ENCODE measurements at places on chromosomes 2 and 18.
A peak's percentile ranks its signal among the peaks of the same experiment; 100 is the strongest.

GRCh38 chr2:309148-309953 is 21.5 kb upstream of the ALKAL2 start:
- DNase-seq = no peak

DNA sequence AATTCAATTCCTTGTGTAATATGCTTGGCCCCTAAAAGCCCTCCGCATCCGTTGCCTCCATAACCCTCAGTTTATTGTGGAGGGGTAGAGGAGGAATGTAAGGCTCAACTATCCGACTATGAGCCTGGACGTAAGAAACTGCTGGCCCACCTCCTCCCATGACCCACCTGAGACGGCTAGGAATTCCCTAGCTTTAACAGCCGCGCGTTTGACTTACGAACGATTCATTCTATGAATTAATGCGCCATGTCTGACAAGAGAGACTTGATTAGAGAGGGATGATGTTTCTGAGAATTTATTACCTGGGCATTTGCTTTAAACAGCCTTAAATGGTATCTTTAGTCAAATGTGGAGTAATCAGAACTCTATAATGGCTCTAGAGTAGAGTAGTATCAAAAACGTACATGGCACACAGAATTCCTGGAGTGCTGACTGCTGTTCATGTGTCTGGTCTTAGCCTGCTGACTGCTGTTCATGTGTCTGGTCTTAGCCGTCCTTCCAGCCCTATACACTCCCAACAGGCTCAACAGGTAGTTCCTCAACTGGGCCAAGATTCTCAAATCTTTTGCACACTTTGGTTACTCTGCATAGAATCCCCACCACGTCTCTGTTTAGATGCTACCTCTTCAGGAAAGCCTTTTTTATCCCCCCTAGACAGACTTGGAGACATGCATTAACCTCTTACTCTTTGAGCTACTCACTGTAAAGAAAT is 899 bp upstream of the GFPT1 start:
- no peak for DNase-seq

DNA sequence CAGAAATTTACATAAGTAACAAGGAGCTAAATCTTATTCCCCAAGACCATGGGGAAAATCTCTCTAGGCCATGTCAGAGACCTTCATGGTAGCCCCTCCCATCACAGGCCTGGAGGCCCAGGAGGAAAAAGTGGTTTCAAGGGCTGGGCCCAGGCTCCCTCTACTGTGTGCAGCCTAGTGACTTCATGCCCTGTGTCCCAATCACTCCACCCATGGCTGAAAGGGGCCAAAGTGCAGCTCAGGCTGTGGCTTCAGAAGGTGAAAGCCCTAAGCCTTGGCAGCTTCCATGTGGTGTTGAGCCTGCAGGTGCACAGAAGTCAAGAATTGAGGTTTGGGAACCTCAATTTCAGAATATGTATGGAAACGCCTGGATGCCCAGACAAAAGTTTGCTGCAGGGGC is 1612.7 kb upstream of the SLC39A10 start:
- no peak for DNase-seq

DNA sequence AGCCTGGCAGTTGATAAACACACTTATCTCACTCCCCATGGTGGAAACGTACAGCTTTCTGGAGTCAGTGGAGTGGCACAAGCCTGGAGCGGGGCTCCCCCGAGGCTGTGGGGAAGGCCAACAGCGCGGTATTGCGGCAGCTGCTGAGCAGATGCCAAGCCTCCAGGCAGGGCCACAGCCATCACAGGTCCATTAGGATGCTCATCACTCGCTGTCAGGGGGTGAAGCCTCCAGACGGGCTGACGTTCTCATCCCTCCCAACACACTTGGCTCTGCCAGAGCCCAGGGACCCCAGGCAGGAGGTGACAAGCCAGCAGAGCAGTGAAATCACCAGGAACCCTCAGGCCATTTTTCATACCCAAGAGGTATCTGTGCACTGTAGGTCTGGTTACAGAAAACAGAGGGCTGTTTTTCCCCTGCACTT is 529.2 kb upstream of the KLHL29 start:
- no peak for DNase-seq

- DNase-seq = no peak
These were observed 99.6 kb downstream of the TXNL1 start for GRCh38 chr18:56538746-56539145.

DNA sequence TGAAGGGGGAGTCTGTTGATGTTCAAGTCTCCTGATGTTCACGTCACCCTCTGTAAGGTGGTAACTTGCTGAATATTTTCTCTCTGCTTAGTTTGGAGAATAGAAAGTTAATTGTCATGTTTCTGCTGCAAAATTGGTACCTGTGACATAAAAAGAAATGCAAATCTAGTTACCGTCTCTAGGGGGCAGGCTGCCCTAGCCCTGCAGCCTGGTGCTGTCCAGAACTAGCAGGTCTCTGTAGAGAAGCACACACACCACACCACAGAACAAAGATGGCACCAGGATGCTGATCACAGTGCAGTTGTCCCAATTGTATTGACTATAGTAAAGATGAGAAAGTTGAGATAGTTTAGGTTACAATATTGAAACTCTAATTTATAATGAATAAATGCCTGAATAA is 47.0 kb downstream of the SLC9A4 start:
- peak; percentile 1 for DNase-seq

DNA sequence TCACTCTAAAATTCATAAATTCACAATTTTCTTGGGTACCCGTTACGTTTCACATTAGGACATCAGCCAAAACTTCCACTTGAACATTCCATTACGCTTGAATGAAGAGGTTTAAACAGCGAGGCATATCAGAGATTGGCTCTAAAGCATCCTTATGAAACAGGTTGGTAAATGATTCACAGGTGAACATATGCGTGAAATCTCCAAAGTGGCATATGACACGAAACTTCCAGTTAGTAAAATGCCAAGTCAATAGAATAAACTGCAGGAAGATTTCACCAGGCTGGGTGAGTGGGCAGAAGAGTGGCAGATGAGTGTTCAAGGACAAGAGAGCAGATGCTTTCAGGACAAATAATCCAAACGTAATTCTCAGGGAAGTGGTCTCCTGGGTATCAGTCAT is 33.9 kb upstream of the GLS start:
- DNase-seq = no peak

- no peak for DNase-seq
These were observed 701.8 kb downstream of the NR4A2 start for GRCh38 chr2:155630760-155631159.

DNA sequence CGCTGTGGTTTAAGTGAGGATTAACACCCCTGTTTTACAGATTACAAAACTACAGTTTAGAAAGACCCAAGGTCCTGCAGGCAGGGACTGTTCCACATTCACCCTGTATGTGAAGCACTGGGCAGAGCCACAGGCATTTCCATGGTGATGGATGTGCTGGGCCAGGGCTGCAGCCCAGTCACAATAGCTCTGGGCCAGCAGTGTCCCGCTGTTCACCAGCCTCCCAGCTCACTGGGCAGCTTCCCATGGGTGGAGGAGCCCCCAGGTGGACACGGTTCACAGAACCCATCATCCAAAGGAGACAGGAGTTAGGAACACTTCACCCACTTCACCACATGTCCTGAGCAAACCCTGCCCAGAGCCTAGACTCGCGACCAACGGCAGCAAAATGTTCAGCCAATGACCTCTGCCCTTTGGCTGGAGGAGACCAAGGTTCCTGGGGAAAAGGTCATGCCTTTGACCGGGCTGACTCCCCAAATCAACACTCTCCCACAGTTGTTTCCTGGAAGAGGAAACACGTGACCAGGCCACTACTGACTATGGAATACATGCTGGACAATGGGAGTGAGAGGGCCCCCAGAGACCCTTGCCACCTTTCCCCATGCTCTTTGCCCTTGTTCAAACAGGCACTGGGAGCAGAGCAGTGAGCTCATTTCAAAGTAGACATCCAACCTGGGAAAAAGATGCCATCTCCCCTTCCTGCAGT is 28.0 kb upstream of the SLC35F6 start:
- no peak for DNase-seq

DNA sequence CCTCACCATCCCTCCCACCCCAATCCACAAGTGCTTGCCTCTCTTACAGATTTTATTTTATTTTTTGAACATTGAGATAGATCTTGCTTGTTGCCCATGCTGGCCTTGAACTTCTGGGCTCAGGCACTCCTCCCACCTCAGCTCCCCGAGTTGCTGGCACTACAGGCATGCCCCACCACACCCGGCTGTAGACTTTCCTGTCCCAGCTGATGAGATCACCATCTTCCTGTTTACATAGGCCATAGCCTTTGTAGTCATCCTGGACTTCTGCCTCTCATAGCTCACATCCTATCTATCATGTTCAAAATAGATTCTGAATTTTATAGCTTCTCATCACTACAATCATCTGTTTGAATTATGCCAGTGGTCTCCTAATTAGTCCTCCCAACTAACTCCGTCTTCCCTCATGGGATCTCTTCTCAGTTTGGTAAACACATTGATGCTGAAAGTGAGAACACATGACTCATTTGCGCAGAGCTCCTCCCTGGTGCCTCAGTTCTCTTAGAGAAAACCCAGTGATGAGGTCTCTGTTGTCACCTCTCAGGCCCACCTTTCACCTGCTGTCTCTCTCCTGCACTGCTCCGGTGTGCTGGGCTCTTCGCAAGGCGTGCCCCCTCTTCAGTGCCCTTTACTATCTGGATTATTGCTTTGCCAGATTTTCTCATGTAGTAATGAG is 243.0 kb downstream of the ZNF407 start:
- no peak for DNase-seq

DNA sequence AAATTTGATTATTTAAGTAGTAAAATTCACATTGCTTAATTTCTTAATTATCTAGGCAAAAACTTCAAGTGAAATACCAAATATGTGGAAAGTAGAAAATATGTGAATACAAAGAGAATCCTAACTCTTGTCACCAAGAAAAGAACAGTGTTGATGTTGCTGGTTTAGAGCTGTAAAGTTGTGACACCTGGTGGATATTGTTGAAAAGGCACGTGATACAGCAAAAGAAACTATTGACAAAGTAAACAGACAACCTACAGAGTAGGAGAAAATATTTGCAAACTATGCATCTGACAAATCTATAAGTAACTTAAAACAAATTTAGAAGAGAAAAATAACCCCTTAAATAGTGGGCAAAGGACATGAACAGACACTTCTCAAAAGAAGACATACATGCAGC is 25.6 kb upstream of the ZC3H15 start:
- no peak for DNase-seq

DNA sequence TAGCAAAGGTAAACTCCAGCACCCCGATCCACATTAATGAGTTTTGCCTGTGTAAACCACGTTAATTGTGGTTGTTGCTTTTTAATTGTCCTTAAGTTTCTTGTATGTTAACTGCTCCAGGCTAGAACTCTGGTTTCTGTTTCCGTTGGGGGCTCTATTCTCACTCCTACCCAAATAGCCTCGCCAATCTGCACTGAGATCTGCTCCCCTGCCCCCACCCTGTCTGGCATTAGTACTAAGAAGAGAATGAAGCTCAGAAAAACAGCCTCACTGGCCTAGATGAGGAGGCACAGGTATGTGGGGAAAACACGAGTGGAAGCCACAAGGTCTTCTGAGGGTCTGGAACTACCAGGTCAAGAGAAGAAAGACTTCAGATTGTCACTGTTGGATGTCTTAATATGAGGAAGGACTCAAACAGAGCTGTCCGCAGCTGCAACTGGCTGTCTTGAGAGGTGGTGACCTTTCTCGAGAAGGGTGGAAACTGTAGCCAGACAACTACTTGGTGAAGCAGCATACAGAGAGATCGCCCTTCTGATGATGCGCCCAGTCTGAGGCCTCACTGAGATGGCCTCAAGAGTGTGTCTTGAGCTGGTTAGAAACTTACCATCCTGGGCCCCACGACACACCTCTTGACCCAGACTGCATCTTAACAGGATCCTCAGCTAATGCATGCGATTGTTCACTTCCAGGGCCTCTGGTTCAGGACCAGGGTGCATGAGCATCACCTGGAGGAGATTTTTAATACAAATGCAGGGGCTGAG is 73.1 kb downstream of the TGOLN2 start:
- no peak for DNase-seq

DNA sequence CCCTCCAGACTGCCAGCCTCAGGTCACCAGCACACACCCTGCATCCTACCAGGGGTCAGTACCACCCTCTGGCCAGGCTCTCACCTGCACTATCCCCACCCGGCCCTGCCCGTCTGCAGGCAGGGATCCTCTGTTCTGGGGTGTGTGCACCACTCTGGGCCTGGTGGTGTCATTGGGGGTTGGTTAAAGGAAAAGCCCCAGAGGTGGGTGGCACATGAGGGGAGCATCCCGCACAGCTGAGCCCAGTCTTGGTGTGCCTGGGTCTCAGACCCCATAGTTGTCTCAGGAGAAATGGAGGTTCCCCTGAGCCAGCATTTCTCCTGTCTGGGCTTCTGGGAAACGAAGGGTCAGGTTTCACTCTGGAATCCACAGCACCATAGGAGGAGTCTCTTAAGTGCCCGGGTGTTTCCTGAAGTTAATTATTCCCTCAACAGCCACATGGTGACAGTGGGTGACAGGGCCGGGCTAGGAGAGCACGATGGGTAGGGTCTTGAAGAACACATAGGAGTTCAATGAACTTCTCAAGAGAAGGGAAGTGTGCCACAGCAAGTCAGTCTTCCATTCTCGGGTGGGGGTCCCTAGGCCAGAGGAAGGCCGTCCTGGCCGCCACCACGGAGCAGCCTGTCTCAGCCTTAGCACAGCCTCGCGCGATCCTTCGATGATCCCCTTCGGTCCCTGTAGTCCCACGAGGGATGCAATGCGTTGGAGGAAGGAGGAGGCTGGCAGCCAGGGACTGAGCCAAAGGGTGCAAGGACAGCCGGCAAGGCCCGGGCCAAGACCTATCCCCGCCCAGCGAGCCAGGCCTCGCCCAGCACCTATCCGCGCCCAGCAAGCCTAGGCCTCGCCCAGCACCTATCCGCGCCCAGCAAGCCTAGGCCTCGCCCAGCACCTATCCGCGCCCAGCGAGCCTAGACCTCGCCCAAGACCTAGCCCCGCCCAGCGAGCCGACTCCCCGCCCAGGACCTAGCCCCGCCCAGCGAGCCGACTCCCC is 1.1 kb upstream of the FARP2 start:
- DNase-seq = no peak

- no peak for DNase-seq
These were observed 4.1 kb downstream of the TCF23 start for GRCh38 chr2:27152796-27153464.

DNA sequence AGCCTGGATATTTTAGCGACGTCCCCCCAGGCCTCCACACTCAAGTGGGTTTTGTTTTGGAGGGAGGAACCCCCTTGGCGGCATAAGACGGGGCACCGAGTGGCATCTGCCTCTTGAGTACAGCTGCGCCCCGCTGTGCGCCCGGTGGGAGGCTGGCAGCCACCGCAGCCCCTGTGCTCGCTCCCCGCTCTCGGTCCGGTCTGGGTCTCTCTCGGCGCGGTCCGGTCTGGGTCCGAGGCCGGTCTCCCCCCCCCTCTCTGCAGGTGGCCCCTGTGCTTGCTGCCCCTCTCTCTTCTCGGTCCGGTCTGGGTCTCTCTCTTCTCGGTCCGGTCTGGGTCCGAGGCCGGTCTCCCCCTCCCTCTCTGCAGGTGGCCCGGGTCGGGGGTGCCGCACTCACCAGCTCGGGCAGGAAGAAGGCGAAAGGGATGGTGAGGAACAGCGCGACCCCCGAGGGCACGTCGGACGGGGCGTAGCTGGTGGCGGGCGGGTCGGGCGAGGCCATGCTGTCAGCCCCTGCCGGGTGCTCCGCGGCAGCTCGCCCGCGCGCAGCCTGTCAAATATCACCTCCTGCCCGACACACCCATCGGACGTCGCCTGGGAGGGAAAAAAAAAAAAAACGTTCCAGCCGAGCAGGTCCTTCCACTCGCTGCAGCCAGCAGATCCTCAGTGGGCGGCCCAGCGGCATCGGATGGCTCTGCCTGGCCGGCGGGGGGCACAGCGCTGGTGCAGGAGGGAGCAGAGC is at the start of gene MALL:
TSS of gene MALL (minus strand) at position 532 of the 742 bp plus-strand sequence. CDS start at position 502, 30 bp downstream.
- no peak for DNase-seq

- DNase-seq = no peak
These were observed 219.6 kb downstream of the CD226 start for GRCh38 chr18:69727912-69728572.
